AG09319 (cell line): ENCODE measurements at places on chromosomes 6 and 20.

DNA sequence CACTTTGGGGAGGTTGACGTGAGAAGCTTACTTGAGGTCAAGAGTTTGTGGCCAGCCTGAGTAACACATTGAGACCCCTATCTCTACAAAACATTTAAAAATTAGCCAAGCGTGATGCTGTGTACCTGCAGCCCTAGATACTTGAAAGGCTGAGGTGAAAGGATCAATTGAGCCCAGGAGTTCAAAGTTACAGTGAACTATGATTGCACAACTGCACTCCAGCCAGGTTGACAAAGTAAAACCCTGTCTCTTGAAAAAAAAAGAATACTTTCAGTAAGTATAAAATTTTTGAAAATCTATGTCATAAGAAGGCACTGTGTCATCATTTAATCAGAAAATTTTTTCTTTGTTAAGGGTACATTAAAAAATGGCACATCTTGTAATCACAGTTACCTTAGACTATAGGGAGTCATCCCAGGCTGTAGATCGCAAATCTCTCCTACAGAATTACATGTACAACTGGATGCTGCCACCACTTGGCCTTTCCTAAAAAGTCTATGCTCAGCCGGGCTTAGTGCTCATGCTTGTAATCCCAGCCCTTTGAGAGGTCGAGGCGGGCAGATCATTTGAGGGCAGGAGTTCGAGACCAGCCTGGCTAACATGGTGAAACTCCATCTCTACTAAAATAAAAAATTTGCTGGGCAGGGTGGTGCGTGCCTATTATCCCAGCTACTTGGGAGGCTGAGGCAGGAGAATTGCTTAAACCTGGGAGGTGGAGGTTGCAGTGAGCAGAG is 17.0 kb upstream of the MRS2 start:
- no peak for DNase-seq

DNA sequence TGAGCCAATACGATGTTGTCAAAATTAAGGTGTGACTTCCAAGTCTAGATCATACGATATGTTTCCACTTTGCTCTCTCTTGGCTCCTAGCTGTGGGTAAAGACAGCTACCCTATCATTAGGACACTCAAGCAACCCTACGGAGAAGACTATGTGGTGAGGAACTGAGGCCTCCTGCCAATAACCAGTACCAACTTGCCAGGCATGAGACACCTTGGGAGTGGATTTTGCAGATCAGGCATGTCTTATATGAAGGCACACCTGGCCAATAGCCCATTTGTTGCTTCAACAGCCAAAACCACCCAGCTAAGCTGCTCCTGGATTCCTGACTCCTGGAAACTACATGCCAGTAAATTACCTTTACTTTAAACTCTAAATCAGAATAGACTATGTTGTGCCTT is 863.4 kb downstream of the DHX35 start:
- no peak for DNase-seq

DNA sequence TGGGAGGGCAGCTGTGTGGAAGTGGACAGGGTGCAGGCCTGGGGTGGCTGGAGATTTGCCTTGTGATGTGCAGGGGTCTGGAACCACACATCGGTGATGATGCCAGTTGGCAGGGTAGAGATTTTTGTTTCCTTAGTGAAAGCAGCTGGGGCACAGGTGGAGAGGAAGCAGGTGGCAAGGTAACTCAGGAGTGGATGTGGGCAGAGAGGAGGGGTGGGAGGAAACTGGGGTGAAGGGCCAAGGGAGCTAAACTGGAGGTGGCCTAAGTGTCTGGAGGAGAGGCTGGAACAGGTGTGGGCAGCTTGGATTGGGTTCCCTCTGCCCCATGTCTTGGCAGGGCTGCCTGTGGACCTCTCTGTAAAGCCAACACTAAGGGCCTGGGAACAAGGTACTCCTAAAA is 4.7 kb upstream of the SCUBE3 start:
- no peak for DNase-seq

GRCh38 chr6:12336121-12336971 is 46.2 kb downstream of the EDN1 start:
- no peak for DNase-seq

- no peak for DNase-seq
Observed at GRCh38 chr6:85726206-85726605, 83.5 kb upstream of the SYNCRIP start.

DNA sequence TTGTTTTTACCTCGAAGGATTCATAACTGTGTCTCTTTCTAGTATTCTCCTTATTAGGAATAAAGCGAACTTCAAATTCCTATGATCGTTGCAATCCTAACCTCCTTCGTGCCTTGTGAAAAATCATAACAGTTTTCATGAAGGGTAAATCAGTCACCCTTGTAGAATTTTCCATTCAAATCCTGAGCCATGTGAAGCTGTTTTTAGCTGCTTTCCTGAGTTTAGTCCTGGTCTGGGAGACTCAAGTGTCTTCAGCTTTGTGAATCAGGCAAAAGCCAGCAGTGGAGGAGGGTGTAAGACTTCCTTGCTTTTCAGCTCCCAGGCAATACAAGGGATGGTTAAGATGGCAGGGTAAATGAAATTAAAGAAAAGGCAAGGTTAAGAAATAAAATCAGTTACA is 24.3 kb downstream of the GCNT2 start:
- DNase-seq: no peak

DNA sequence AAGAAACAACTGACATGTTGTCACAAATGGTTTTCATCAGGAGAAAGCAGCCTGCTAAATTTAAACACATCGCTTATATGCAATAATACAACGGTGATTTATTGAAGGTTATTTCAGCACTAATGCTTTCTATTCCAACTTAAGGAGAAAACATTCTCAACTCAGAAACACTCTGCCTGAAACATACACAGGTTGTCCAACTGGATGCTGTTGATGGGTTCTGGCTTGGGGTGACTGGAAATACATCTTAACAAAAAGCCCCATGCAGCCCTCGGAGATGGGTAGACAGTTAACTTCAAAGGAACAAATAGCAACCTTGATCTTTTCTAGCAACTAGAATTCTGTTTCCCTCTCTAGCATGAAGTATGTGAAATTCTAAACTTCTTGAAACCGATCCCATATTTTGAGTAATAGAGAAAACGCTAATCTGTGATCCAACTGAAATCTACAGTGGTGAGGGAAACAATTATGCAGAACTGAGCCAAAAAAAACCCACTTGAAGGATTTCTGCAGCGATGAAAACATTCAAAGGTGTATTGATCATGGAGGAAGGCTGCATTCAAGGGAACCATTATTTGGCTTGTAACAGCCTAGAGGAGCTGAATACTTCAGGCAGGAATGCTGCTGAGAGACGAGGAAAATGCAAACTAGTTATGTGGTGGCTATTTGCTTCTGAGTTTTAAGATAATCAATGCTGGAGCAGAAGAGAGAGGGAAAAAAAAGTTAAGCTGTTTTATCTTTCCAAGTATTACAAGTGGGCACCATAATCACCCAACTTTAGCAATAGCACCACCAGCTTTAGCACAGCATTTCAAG is 6.9 kb downstream of the ZMYND8 start:
- DNase-seq: no peak

DNA sequence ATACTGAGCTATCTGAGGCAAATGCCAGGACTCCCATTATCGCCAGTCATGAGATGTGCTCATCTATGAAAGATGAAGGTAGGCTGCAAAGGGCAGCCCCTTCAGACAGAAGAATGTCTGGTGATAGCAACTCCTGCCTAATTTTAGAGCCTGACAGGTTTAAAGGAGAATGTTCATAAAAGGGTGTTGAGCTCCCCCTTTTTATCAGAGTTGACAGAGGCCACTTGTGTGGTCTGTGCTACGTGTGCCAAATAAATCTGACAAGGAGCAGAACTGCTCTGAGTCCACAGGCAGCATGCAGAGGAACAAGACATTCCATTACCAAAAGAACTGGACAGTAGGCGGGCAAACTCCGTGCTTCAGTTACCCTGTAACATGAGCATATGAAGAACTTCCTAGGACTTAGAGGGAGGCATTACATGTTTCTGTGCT is 101.8 kb downstream of the PREP start:
- DNase-seq: no peak
